ENCODE measurements at places on chromosomes 5 and 9. TPM values are rescaled to one million over a fixed set of nuclear protein-coding genes. Genes with fewer than 3 reads are reported as not detected.

DNA sequence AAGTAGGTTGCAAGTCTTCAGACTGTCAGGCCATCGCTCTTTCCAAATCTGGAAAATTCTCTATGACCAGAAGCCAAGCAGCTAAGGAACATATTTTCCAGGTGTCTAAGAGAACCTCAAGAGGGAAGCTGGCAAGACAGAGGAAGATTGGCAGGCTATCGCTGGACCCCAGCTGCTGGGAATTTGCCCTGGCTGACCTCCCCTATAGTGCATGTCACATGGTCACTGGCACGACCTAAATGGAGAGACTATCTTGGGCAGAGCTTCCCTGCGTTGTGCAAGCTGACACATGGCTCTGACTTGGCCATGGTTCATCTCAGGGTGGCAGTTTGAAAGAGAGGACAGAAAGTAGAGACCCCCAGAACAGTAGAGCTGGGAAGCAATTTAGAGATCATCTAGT is 104.9 kb upstream of the ZNF618 start:
- no peak for DNase-seq

DNA sequence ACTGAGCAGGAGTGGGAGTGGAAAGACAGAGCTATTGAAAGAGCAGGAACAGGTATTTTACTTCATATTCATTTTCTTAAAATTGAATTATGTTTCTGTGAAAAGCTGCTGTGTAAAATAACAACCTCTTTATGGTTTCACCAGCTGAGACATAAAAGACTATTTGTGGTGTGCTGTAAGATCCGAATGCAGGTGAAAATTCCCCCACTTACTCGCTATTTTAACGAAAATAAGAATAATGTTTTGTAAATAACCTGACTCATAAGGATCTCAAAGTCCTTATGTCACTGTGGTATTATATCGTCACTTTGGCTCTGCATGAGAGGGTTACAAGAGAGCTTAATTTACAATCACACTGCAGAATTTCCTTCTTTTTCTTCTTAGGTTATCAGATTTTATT is 65.3 kb upstream of the NFIB start:
- no peak for DNase-seq

DNA sequence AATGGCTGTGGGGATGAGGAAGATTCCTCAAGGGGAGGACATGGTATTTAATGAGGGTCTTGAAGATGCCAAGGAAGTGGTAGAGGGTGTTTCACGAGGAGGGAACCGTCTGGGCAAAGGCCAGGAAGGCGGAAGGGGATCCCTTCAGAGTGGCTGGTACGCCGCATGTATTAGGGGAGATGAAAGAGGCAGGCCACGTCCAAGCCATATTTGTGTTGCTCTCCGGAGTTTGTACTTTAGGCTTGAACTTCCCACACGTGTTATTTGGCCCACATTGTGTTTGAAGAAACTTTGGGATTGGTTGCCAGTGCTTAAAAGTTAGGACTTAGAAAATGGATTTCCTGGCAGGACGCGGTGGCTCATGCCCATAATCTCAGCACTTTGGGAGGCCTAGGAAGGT is 1.2 kb downstream of the FXN start:
- no peak for DNase-seq

DNA sequence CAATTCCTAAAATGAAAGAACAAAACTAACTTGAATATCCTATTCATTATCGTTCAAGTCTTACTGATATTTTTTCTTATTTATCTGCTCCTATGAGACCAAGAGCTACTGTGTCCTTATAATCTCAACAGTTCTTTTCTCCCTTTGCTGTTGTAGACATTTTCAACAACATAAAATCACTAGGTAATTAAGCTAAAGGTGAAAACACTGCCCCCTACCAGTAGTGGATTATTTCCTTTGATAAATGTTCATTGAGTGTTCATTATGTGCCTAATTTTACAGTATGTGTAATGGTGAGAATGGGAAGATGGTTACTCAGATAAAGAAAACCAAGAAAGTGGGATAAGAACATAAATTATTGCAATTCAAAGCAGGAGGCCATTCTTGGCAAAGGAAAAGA is 41.4 kb upstream of the PAPPA start:
- DNase-seq = no peak

DNA sequence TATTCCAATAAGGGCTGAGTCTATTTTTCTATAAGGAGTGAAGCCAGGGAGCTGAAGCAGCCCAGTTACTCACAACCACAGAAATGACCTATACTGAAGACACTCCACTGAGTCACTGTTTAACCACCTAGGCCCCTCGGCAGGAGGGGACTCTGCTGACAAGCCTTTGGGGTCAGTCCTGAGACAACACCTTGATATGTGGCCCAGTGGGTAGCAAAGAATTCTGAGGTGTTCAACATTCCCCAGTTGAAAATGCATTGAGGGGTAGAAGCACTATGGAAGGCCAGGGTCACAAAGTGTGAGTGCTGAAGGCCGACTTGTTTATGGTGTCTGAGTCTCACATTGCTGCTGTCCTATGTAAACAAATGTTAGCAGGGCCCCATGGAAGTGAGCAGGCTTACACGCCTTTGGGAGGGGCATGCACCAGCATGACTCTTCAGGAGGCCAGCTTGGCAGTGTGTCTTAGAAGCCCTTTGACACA is 112.6 kb upstream of the NFIL3 start:
- DNase-seq = no peak

DNA sequence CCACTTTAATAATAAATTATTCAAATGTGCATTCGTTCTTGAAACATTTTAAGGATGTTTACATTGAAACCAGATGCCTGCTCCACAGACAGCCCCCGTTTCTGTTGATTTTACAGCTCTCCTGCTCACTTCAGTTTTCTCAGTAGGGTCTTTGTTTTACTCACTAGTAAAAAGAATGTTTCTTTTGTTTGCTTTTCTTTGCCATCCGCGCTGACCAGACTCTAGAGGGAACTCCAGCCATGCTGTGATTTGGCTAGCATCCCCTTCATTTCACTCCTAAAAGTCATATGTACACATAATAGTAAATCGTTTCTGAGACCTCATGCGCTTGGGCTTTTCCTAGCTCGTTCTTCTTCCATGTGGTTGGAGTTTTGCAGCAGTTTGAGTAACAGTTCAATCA is 28.7 kb upstream of the PALM2AKAP2 start:
- DNase-seq = no peak

DNA sequence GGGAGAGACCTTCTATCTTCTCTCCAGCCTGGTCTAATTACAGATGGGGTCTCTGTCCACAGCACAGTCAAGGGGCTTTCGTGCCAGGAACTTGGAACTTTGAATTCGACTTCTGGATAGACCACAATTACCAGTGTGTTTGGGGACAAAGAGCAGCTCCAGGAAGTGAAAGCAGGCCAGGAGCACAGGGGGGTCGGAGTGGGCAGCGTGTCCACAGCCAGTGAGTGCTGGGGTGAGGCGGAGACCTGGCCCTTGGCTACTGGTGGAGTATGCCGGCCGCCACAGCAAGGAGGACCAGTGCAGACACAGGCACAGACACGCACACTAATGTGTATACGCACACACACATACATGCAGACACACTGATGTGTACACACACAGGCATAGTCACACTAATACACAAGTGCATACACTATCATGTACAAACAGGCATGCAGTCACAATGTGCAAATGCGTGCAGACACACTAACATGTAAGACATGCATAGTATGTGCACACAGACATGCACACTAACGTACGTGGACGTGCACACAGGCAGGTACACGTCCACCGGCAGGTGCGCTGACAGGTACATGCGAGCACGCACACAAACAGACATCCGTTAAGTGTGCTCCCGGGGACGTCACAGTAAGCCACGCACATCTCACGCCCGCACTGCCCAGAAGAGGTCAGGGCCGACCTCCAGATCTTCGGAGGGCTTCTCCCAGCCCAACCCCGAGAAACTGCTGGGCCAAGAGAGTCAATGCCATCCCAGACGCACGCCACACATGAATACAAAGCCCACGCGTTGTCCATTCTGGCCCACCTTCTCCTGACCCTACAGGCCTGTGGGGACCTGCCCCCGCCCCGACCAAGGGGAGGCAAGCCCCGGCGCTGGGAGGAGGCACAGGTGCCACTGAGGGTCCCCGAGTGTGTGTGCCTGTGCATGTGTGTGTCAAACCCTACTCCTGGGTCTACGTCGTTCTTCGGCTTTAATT is 46.5 kb downstream of the NKD2 start:
- DNase-seq = no peak

- DNase-seq = no peak
Observed at GRCh38 chr5:109388407-109388806, 21.4 kb downstream of the PJA2 start.

DNA sequence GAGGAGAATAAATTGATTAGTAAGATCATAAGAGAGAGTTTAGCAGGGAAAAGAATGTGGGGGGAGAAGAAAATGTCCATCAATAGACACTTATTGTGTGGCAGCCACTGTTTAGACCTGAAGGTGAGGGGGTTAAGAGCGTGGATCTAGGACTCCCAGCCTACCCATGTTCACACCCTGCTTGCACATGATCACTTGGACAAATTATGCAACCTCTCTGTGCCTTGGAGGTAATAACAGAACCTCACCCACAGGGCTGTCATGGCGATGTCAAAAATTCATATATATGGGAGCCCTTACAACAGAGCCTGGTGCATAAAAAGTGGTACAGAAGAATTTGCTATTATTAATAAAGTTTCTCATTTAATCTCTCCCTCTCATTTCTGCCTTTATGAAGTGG is 86.0 kb upstream of the EQTN start:
- no peak for DNase-seq

GRCh38 chr9:129910628-129911567 is 75.6 kb downstream of the USP20 start:
- no peak for DNase-seq

- no peak for DNase-seq
Observed at GRCh38 chr5:150241298-150242160, 48.0 kb downstream of the CAMK2A start.

DNA sequence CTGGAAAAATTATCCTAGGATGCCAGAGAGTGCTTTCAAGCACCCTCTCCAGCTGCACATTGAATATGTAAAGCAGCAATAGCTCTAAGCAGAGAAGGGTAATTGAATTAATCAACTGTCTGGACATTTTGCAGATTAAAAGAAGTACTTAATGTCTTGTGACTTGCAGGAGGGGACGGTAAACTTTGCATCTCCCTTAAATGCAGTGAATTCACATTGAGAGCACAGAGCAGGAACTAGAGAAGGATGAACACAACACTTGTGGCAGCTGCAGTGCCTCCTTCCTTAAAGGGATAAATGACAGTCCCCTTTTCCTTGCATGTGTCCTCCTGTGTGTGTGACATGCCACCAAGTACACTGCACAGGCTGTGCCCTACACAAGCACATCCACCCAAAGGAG is 7.4 kb upstream of the CDK5RAP2 start:
- no peak for DNase-seq

GRCh38 chr9:127525401-127526188 is 74.3 kb downstream of the LRSAM1 start:
- DNase-seq = no peak

DNA sequence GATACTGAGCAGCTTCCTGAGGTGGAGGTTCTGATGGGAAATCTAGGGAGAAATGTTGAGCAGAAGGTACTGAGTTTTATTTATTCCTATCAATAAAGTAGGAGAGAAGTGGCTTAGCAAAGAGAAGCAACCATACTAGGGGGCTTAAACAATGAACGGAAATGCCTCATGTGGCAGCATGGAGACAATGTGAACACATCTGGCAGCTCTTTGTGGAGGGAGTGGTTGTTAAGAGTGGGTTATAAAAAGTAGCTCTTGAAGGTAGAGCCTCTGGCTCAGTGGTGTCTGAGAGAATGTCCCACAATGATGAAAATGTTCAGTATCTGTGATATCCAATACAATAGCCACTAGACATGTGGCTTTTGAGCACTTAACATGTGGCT is 52.7 kb upstream of the EQTN start:
- DNase-seq = no peak

GRCh38 chr9:133661846-133662540 is 25.8 kb downstream of the DBH start:
- no peak for DNase-seq

DNA sequence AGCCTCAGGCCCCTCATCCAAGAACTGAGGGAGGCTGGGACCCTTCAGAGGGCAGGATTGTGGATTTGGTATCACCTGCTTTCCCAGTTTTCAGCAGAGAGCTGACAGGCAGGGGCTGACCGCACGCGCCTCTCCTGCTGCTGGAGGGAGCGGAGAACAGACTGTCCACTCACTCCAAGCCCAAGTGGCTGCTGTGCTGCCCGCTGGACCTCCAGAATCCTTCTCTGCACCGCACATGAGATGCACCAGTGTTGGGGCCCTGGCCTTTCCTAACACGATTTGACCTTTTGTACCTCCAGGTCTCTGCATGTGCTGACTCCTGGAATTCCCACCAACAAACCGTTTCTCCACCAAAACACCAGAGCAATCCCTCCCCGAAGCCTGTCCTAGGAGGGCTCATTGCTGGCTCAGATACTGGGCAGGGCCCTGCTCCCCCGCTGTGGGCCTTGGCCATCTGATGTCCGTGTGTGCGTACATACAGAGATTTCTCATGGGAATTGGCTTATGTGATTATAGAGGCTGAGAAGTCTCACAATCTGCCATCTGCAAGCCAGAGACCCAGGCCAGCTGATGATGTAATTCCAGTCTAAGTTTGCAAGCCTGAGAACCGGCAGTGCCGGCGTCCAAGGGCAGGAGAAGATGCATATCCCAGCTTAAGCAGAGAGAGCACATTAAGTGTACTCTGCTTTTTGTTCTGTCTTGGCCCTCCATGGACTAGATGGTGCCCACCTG is 141.7 kb downstream of the GADD45G start:
- no peak for DNase-seq

GRCh38 chr9:116380496-116380995 is 227.0 kb downstream of the PAPPA start:
- DNase-seq = no peak

The FOXD4L5 gene
- total RNA-seq = 0.33 TPM

The OR1Q1 gene
- total RNA-seq = not detected

The ACSL6 gene
- 6.2 TPM for total RNA-seq

The TAF11L8 gene
- total RNA-seq = not detected

The TRPM3 gene
- total RNA-seq = 11.1 TPM

The FSTL4 gene
- total RNA-seq = not detected

All from thyroid gland (tissue), 4 donors.